ENCODE measurements at places on chromosomes 12 and 14.
A peak's percentile ranks its signal among the peaks of the same experiment; 100 is the strongest.

GRCh38 chr14:99064262-99064954 is 207.6 kb downstream of the BCL11B start:
- no peaks in the 10 kb centered on the region for H3K36me3 ChIP-seq
- H3K4me1 ChIP-seq, result no peaks in the 10 kb centered on the region
- H3K4me3 ChIP-seq, result no peak overlapping the region

- DNase-seq, result no peak
- no peak overlapping the region for H3K4me3 ChIP-seq
- H3K27ac ChIP-seq, result peak overlapping the region; percentile 61
- H3K27me3 ChIP-seq, result no peaks in the 10 kb centered on the region
- peaks cover 10% of the 10 kb centered on the region for H3K36me3 ChIP-seq
These were observed 240.4 kb downstream of the CHST11 start for GRCh38 chr12:104697186-104697585.

GRCh38 chr14:91817566-91818325 is 49.6 kb downstream of the TC2N start:
- H3K4me3 ChIP-seq, result peak overlapping the region; percentile 40
- peaks cover 14% of the 10 kb centered on the region for H3K36me3 ChIP-seq
- H3K27ac ChIP-seq, result peak overlapping the region; percentile 85
- peak; percentile 51 for DNase-seq
- H3K27me3 ChIP-seq, result no peaks in the 10 kb centered on the region

GRCh38 chr12:15796493-15797141 is 7.4 kb upstream of the EPS8 start:
- H3K27ac ChIP-seq, result no peak overlapping the region
- H3K4me3 ChIP-seq, result no peak overlapping the region
- no peaks in the 10 kb centered on the region for H3K36me3 ChIP-seq
- no peak for DNase-seq
- peaks cover 9% of the 10 kb centered on the region for H3K27me3 ChIP-seq

DNA sequence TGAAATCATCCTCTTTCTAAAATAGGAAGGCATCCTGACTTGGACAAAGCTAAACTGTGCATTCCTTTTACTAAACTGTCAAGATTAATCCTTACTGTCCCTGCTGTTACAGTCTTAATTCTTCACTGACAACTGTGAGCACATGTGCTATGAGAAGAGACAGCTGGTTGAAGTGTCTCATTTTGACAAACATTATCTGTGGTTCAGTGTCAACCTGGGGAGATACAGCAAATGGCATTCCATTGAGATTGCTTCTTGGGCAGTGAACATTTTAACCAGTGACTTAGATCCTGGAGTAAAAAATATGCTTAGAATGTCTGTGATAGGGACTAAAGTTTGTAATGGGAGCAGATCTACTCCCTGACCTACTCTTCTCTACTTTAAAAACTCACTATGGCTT is 552.6 kb upstream of the ATP2B1 start:
- H3K27ac ChIP-seq, result no peak overlapping the region
- H3K27me3 ChIP-seq, result no peaks in the 10 kb centered on the region
- no peak overlapping the region for H3K4me3 ChIP-seq
- H3K4me1 ChIP-seq, result no peaks in the 10 kb centered on the region

DNA sequence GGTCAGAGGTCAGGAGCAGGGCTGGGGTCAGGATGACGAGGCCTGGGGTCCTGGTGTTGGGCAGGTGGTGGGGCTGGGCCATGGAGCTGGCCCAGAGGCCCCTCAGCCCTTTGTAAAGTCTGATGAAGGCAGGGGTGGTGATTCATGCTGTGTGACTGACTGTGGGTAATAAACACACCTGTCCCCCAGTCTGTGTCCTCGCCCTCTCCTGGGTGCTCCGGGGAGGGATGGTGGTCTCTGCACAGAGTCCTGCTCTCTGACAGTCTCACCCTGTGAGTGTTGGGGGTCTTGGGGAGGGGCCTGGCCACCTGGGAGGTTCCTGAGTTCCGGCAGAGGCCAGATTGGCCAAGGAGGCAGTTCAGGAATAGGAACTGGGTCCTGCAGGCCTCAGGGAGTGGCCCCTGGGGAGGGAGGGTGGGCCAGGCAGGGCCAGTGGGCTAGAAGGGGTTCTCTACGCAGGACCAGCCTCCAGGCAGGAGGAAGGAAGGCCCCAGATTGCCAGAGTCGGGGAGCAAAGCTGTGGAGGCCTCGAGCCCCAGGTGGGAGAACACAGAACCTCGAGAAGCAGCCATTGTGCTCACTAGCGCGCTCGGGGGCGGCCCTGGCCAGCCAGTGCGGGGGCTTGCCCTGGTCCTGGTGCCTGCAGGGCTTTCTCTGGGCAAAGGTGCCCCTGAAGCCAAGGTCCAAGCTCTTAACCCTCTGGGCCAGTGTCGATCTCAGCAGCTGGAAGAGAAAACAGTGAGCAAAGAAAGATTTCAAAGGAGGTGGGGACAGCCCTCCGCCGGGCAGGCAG is 14.4 kb downstream of the ACADS start:
- H3K36me3 ChIP-seq, result no peaks in the 10 kb centered on the region
- no peak for DNase-seq
- H3K27me3 ChIP-seq, result no peaks in the 10 kb centered on the region

- H3K27me3 ChIP-seq, result no peaks in the 10 kb centered on the region
- peaks cover 32% of the 10 kb centered on the region for H3K4me1 ChIP-seq
- DNase-seq, result no peak
- H3K36me3 ChIP-seq, result peaks cover 26% of the 10 kb centered on the region
These were observed 2.9 kb downstream of the ARHGDIB start for GRCh38 chr12:14958361-14959125.

DNA sequence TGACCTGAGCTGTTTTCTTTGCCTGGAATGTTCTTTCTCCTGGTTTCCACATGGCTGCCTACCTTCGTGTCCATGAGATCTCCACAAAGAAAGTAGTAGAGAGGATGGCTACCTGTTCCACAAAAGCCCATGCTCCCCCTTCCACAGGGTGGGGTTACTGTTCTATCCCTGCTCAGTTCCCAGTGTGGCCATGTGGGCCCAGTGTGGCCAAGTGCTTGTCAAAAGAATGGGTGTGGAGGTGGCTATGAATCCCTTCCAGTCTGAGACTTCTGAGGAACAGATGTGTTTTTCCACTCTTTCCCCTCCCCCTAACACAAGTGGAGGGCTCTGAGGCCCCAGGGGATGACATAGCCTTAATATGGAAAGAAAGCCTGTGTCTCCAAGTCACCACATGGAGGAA is 26.2 kb upstream of the HSP90B1 start:
- H3K36me3 ChIP-seq, result no peaks in the 10 kb centered on the region
- H3K27me3 ChIP-seq, result no peaks in the 10 kb centered on the region
- peaks cover 59% of the 10 kb centered on the region for H3K4me1 ChIP-seq
- H3K27ac ChIP-seq, result no peak overlapping the region
- DNase-seq, result no peak
- no peak overlapping the region for H3K4me3 ChIP-seq

DNA sequence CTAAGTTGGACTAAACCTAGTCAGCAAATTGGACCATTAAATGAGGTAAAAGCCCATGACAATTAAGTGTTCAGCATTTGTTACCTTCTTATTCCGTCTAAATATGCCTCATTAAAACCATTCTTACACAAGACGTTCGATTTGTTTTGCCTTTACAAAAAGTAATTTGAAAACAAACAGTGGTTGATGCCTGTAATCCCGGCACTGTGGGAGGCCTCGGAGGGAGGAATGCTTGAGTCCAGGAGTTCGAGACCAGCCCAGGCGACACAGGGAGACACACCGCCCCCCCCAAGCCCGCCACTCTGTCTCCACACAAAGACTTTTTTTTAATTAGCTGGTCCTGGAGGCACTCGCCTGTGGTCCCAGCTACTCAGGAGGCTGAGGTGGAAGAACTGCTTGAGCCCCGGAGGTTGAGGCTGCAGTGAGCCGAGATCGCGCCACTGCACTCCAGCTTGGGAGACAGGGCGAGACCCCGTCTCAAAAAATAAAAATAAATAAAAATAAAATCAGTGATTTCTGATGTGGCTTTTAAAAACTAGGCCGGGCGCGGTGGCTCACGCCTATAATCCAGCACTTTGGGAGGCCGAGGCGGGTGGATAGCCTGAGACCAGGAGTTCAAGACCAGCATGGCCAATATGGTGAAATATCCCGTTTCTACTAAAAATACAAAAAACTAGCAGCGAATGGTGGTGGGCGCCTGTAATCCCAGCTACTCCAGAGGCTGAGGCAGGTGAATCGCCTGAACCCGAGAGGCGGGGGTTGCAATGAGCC is 856 bp upstream of the EIF4B start:
- H3K36me3 ChIP-seq, result peaks cover 29% of the 10 kb centered on the region
- H3K4me1 ChIP-seq, result peaks cover 42% of the 10 kb centered on the region
- no peaks in the 10 kb centered on the region for H3K27me3 ChIP-seq
- peak overlapping the region; percentile 98 for H3K27ac ChIP-seq
- DNase-seq, result peak; percentile 24
- peak overlapping the region; percentile 98 for H3K4me3 ChIP-seq

DNA sequence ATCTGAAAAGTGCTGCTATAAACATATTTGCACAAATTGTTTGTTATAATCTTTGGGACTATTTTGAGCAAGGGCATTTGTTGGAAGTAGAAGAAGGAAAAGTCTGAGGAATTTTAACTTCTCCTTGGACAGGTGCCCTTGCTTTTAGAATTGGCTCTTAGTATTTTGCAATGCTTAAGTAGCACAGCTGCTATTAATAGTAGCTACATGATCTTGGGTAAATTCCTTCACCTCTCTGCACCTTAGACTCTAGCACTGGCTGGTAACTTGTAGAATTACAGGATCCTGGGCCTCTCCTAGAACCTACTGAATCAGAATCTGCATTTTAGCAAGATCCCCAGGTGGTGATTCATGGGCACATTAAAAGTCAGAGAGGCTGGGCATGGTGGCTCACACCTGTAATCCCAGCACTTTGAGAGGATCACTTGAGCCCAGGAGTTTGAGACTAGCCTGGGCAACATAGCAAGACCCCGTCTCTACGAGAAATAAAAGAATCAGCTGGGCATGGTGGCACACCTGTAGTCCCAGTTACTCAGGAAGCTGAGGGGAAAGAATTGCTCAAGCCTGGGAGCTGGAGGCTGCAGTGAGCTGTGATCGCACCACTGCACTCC is 10.8 kb upstream of the TMEM120B start:
- DNase-seq, result no peak
- H3K4me3 ChIP-seq, result no peak overlapping the region
- no peaks in the 10 kb centered on the region for H3K36me3 ChIP-seq
- H3K27ac ChIP-seq, result no peak overlapping the region
- H3K4me1 ChIP-seq, result no peaks in the 10 kb centered on the region

DNA sequence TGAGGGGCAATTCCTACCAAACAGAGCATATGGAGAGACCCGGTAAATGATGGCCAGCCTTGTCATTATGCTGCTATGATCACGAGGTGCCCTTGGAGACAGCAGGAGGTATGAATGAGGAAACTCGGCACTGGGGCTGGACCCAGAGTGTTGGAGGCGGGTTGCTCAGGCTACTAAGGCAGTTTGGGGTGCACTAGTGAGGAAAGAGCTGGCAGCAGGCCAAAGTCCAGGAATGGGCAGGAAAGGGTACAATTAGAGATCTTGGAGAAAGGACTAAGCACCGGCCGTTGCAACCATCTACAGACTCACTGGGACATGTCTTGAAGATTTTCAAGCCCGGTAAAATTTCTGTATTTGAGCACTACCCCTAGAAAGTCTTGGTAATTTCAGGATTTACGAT is 54.3 kb downstream of the CD9 start:
- no peak overlapping the region for H3K4me3 ChIP-seq
- no peak overlapping the region for H3K27ac ChIP-seq
- H3K4me1 ChIP-seq, result no peaks in the 10 kb centered on the region
- peaks cover 15% of the 10 kb centered on the region for H3K27me3 ChIP-seq
- no peaks in the 10 kb centered on the region for H3K36me3 ChIP-seq

- no peak overlapping the region for H3K4me3 ChIP-seq
- no peak for DNase-seq
- H3K4me1 ChIP-seq, result peaks cover 2% of the 10 kb centered on the region
- no peaks in the 10 kb centered on the region for H3K36me3 ChIP-seq
These were observed 57.0 kb downstream of the SMUG1 start for GRCh38 chr12:54131641-54132280.
